ENCODE measurements at places on chromosomes 16 and 17.

GRCh38 chr17:41498276-41498675 is 7.1 kb downstream of the KRT13 start:
- no peak for DNase-seq

- DNase-seq: no peak
Measured at GRCh38 chr17:1315891-1316403, 36.5 kb downstream of the TRARG1 start.

DNA sequence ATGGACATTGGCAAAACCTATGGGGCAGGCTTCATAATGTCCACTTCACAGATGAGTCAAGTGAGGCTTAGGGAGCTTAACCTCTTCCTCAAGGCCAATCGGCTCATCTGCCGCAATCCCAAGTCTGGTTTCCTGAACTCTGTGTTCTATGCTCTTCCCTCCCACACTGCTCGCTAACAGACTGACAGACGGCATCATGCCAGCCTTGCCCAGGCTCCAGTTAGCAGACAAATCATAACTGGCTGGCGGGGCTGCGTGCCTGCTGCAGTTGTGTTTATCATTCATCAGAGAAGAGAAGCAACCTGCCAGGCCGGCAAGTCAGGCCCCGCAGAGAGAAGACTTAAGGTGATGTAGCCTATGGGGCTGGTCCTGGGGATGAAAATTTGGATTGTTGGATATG is 216.2 kb upstream of the ASIC2 start:
- no peak for DNase-seq

- peak; percentile 70 for DNase-seq
Measured at GRCh38 chr17:31843070-31843745, 15.8 kb downstream of the COPRS start.

GRCh38 chr17:67635681-67636080 is 82.1 kb upstream of the NOL11 start:
- DNase-seq: no peak

GRCh38 chr17:33046361-33047255 is 55.0 kb downstream of the SPACA3 start:
- DNase-seq: no peak

GRCh38 chr17:7241090-7241733 is 1.0 kb downstream of the GABARAP start:
- DNase-seq: no peak

GRCh38 chr16:75042426-75043174 is 43.8 kb downstream of the ZNRF1 start:
- no peak for DNase-seq

DNA sequence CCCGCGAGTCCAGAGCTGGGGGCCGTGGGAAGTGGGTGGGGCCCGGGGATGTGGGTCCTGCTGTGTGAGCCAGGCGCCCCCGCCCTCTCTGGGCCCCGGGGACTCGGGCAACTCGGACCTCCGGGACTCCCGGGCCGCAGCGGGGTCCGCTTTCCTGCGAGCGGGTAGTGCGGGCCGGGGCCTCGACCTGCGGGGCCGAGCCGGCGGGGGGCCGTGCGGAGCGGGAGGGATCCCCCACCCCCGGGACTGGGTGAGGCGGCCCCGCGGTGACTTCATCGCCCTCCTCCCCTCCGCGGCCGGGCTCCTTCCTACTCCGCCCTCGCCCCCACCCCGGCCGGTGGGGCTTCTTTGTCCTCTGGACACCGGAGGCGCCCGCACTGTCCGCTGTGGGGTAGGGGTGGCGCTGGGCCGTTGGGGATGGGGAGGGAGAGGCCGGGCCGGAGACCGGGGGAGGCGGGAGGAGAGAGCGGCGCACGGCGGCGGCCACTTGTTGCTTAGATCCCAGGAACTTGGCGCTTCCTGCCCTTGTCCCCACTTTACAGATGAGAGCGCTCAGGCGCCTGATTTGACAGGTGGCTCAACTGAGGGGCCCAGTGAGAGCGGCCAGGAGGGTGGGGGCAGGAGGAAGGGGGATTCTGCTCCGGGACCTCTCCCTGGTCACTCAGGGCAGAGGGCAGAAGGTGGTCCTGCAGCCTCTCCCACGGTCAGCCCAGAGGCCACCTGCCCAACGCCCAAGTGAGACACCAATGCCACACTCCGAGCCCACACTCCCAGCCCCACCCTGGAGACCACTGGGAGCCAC is 874 bp downstream of the CMTM3 start:
- peak; percentile 58 for DNase-seq

DNA sequence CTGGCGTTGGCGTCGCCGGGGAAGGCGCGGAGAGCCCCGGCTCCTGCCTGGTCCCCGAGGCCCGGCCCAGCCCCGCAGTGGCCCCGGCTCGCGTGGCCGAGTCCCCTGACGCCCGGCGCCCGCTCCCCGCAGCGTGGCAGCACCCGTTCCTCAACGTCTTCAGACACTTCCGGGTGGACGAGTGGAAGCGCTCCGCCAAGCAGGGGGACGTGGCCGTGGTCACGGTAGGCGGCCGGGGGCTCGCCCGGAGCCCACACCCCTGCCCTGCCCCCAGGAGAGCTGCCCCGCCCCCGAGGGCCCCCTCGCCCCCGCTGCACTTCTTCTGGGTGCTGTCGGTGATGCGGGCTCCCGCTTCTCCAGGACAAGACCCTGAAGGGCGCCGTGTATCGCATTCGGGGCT is 466 bp downstream of the WDR90 start:
- peak; percentile 21 for DNase-seq

GRCh38 chr17:67151717-67152116 is 93.3 kb downstream of the HELZ start:
- DNase-seq: peak; percentile 89

DNA sequence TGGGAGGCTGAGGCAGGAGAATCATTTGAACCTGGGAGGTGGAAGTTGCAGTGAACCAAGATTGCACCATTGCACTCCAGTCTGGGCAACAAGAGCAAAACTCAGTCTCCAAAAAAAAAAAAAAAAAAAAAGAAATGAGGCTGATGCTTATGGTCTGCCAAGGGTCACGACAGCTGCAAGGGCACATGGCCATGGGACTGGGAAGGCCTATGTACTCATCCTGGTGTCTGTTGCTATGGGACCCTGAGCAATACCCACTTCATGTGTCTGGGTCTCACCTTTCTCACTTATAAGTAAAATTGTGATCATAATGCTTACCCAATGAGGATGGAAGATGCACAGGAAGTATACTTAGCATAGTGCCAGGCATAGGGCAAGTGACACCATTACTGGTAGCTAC is 16.6 kb downstream of the MIEF2 start:
- DNase-seq: no peak

Data from fibroblast of skin of back (primary cell).